ENCODE measurements at places on chromosomes 2 and 18.

DNA sequence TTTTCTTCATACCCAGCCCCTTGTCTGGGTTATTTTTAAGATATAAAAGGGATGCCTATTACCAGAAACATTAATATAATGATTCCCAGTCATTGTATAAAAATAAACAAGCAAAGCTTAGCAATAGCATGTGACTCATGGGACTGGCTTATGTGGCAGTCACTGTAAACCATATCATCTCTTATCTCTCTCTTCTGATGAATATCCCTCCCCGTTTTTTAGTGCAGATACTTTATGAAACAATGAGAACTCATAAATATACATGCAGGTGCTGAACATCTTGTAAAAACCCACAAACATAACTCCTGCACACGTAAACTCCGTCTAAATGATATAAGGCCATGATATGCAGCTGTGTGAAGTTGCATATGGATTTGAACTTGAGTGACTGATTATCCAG is 154.9 kb downstream of the MGAT5 start:
- H3K36me3 ChIP-seq: peaks cover 40% of the 10 kb centered on the region
- no peak overlapping the region for H3K4me3 ChIP-seq
- H3K27ac ChIP-seq: no peak overlapping the region
- no peaks in the 10 kb centered on the region for H3K27me3 ChIP-seq

DNA sequence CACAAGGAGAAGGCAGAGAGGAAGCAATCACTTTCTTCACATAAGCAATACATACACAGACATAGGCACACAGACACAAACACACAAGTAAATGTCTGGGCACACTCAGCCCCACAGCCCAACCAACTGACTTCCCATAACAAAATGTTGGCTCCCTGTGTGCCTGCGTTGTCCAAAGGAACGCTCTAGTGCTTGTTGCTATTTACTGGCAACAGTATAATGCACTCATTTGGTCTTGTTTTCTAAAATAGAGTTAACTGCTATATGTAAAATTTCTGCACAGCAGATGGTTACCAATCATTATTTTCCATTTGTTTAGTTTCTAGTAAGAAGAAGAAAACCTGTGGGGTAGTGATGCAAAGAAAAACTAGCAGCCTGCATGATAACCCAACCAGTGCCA is 16.5 kb downstream of the FIGN start:
- H3K36me3 ChIP-seq: no peaks in the 10 kb centered on the region
- peaks cover 6% of the 10 kb centered on the region for H3K27me3 ChIP-seq
- DNase-seq: no peak
- no peaks in the 10 kb centered on the region for H3K4me1 ChIP-seq
- no peak overlapping the region for H3K4me3 ChIP-seq

- peak; percentile 97 for DNase-seq
- no peaks in the 10 kb centered on the region for H3K27me3 ChIP-seq
- peaks cover 25% of the 10 kb centered on the region for H3K36me3 ChIP-seq
- H3K4me3 ChIP-seq: peak within 1 kb of the TSS; percentile 65
Observed at GRCh38 chr2:9843229-9844035, at the start of gene TAF1B. Gene TAF1B (plus strand): TSS chr2:9843474. CDS start chr2:9843542, 68 bp downstream.

- no peaks in the 10 kb centered on the region for H3K27me3 ChIP-seq
- no peaks in the 10 kb centered on the region for H3K4me1 ChIP-seq
- no peaks in the 10 kb centered on the region for H3K36me3 ChIP-seq
- H3K27ac ChIP-seq: no peak overlapping the region
- DNase-seq: no peak
Observed at GRCh38 chr2:150327564-150328489, 159.6 kb downstream of the RND3 start.

DNA sequence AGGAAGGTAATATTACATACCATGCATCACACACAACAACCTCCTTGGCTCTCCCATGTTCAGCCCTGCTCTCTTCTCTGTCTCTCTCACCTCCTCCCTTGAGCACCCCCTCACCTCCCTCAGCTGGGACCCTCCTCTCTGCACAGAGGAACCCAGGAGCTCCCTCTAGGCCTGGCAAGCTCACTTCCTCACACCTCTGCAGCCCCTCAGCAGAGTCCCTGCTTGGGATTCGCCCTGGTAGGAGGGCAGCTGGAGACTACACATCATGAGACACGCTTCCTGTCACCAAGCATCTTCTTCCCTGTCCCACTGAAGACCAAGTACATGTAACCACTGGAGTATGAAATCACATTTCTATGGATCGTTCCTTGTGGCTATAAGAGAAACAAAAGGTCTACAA is 51.0 kb downstream of the ADD2 start:
- H3K4me1 ChIP-seq: no peaks in the 10 kb centered on the region
- no peak for DNase-seq
- H3K27me3 ChIP-seq: peaks cover 40% of the 10 kb centered on the region

Data from DND-41 (cell line).